ENCODE measurements at places on chromosomes 12 and 14. TPM values are rescaled to one million over a fixed set of nuclear protein-coding genes. Genes with fewer than 3 reads are reported as not detected.

DNA sequence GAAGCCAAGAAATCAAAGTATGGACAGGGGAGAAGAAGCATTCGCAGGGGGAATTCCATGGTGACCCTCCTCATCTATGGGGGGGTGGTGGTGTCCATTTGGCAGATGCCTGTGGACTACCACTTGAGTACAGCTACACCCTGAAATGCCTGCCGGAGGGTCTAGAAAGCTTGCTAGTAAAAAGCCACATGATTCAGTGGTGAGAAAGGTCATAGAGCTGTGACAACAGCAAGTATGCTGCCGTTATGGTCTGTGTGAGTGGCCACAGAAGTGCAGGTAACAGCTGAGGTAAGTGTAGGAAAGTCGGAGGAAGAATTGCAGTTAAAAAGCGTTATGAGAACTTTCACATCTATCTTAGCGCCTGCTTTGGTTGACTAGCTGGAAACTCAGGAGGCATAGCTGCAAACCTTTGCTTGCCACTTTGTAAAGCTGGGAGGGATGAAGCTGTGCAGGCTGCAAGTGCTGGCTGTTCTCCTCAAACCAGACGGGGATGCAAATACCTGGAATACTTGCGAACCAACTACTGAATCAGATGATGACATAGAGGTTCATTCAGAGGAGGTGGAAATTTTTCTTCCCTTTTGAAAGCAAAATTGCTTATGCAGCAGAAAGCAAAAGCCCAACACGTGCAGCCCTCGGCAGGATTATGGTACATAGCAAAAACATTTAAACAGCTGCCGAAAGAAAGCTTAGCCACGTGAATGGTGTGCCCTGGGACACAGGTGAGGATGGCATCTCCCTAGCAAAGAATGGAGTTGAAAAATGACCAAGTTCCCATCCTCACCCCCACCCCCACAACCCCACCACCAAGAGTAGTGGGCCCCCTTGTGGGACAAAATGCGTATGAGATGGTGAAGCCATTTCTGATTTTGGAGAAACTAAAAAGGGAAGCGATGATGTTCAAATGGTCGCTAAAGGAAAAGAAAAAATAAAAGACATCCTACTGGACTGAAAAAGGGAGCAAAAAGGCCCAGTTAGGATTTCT is 287.0 kb downstream of the RERGL start:
- no peak for DNase-seq
- no peak overlapping the region for H3K4me3 ChIP-seq
- no peaks in the 10 kb centered on the region for H3K4me1 ChIP-seq
- no peaks in the 10 kb centered on the region for H3K36me3 ChIP-seq
- no peaks in the 10 kb centered on the region for H3K27me3 ChIP-seq

Gene RAN
- total RNA-seq = 1,852 TPM

Gene RD3L
- total RNA-seq = not detected

Gene GALNT8
- 2.1 TPM for total RNA-seq

Data from activated T-helper 1 cell treated with anti-CD3 and anti-CD28 coated beads, Interleukin-12 subunit alpha, Interleukin-12 subunit beta, Interleukin-2, Interleukin-4 antibody, amounts not matched to agents 30 ng/mL and 10 ng/mL and 1 ng/mL, durations not matched to agents 14 hours and 24 hours and 36 hours (primary cell).